GM06990 (cell line): ENCODE measurements at places on chromosomes 3 and 15.

DNA sequence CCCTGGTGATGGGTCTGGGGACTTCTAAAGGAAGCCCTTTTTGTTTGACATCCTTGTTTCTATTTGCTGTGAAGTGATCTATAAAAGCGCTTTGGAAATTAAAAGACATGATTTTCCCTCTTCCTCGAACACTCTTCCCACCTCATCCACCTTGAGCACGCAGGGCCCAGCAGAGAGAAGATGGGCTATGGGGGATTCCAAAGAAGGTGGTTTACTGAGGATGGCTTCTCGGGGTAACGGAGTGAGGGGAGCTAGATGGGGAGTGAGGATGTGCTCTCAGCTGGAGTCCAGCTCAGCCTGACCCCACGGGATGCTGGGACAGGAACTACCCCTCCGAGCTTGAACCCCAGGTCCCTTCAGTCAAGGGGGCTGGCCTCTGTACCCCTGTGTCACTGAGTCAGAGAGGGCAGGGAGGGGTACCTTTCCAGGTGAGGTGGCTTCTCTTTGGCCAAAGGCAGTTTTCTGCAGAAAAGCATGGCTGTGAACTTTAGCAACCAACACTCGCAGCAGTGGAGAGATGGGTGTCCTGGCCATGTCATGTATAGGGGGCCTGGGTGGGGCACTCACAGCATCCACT, 180.7 kb upstream of the SMAD3 start:
- DNase-seq, result no peak

- DNase-seq, result peak; percentile 93
Measured at GRCh38 chr3:4978966-4979427, 240 bp upstream of the BHLHE40 start.

GRCh38 chr15:45705510-45706473, 71.0 kb downstream of the SQOR start:
- peak; percentile 39 for DNase-seq

DNA sequence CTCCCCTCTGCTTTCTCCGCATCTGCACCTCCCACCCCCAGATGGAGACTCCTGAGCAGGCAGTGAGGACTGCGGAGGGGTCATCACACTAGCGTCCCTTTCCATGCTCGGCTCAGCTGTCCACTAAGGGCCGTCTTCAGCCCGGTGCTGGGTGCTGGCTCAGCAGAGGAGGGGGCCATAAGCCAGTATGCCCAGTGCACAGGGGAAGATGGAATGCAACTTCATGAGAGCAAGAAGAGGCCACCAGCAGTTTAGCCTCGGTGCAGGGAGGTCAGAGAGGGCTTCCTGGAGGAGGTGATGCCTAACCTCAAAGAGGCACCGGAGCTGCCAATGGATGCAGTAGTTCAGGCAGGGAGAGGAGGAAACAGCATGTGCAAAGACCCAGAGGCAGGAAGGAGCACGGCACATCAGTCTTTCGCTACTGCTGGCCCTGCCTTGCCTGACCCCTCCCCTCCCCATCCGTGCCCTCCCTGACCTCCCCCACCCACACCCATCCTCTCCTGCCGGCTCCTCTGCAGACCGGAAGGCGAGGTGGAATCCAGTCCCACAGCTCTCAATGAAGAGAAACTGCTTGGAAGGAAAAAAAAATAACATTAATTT, 15.2 kb upstream of the PLXND1 start:
- no peak for DNase-seq

DNA sequence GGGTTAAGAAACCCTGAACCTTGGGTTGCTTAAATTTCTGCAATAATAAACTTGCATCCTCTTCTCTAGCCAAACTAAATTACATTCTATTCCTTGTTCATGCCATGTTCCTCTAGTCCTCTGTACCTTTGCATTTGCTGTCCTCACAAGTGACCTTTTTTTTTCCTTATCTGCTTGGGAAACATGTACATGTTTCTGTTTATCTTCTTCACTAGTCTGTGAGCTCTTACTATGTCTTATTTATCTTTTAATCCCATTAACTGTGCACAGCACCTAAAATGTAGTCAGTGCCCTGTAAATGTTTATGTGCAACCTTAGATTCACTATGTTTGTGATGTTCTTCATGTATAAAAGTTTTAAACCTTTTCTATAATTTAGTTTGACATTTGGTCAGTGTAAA, 61.9 kb downstream of the REC114 start:
- no peak for DNase-seq

DNA sequence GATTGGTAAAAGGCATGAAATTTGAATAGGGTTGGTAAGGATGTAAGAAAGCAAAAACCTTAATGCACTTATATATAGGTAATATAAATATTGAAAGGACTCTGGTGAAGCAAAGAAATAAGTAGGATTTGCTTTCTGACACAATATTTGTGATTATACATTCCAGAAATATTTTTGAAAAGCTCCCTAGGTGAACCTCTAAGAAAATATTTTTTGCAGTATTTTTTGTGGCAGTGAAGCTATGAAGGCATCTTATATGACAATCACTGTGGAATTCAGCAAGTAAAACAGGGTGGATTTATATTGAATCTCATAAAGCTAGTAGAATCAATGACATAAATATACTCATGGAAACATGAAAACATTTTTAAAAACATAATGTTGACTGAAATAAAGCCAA, 119.6 kb upstream of the EPHA3 start:
- no peak for DNase-seq

- DNase-seq, result no peak
Measured at GRCh38 chr3:81931265-81932251, 170.1 kb upstream of the GBE1 start.

DNA sequence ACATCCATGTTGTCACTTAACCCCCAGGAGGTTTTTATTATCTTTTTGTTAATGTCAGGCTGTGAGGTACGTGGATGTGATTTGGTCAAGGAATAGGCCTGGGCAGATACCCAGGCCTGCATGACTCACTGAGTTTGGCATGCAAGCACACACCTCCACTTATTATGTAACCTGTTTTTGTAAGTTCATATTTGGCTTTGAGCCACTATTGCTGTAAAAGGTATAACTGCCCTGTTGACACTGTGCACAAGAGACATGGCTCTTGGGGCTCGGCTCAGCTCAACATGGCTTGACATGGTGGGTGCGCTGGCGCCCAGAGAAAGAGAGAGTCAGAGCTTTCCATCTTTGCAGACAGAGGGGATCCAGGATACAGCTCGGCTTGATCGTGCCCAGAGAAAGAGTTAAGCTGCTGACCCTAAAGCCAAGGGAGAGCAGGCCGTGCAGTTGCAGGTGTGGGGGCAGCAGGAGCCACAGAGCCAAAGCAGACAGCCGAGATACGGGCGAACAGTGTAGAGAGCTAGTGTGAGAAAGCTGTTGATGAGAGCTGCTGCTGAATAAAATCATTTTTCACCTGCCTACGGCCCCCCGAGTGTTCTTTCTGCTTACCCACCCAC, 67.9 kb upstream of the UNC13C start:
- DNase-seq, result no peak

DNA sequence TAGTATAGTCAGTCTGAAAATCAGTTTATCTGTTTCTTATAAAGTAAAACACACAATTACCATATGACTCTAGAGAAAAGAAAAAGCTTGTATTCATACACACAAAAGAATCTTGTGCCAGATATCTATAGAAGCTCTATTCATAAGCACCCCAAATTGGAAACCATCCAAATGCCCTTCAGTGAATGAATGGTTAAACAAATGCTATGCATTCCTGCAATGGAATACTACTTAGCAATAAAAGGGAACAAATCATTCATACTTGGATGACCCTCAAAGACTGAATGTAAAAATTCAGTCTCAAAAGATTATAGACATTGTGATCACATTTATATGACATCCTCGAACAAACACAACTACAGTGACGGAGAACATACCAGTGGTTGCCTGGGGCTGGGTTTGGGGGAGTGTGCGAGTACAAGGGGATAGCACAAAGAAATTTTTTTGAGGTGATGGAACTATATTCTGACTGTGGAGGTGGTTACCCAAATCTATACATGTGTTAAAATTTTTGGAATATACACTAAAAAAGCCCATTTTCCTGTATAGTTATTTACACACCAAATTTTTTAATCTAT, 680.6 kb downstream of the NTRK3 start:
- no peak for DNase-seq

DNA sequence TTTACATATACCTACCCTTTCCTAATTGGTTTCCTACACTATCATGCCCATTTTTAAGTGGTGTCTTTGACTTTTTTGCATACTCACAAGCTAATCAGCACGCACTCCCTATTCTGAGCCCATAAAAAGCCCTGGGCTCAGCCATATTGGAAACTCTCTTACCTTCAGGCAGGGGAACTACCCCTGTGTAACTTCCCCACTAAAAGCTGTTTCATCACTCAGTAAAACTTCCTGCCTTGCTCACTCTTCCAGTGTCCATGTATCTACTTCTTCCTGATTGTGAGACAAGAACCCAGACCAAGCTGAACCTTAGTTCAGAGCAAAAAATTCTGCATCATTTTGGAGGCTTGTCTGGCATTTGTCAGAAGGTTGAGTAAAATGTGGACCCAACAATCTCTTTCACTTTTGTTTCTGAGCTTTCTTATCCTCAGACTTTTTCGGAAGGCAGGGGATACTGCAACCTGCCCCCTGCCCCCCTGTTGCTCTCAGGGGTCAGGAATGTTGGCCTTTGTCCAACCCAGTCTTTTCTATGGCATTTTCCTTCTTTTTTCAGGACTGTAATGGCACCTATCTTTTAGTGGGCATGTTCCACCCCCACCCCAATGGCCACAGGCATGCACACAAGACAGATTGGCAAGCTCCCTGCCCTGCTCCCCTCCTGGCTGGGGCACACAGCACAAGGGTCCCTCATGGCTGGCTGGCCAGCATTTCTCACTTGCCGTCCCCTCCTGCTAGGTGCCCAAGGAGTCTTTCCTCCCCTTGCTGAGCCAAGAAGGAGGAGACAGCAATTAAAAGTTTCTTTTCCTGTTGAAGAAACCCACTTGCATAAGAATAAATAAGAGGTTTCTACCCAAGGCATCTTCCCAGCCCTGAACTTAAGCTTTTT, 26.3 kb upstream of the TMEM45A start:
- peak; percentile 13 for DNase-seq

DNA sequence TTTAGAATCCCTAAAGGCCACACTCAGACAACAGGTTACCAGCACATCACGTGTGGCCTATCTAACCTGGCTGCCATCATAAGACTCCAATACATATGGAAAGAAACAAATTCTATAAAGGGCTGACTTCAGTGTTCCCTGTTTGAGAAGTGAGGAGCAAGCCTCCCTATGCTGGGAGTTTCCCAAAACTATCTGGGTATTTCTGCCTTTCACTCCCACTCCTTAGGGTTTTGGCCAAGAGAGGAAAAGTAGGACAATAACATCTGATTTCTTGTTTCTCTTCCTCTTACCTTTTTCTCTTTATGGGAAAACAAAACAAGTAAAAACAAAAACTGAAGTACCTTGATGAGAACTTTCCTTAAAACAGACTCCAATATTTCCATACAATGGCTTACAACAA, 121.5 kb upstream of the COL8A1 start:
- no peak for DNase-seq

DNA sequence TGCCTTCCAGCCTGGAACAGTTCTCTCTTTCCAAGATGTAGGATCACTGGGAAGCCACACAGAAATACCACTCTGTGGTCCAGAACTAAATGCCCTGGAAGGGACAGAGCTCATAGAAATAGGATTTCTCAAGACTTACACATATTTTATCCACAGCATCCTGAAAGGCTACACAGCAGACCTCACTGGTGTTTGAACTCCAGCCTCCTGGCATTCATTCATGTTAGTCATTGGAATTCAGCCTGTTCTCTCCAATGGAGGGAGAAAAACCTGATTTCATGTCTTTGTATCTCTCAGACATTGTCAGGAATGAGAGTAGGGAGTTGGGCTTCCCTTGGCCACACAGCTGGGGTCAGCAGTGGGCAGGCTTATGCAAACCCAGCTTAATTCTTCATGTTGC, 121.1 kb upstream of the PPP2R3A start:
- DNase-seq, result no peak

GRCh38 chr3:66425032-66425431, 75.8 kb downstream of the LRIG1 start:
- no peak for DNase-seq

DNA sequence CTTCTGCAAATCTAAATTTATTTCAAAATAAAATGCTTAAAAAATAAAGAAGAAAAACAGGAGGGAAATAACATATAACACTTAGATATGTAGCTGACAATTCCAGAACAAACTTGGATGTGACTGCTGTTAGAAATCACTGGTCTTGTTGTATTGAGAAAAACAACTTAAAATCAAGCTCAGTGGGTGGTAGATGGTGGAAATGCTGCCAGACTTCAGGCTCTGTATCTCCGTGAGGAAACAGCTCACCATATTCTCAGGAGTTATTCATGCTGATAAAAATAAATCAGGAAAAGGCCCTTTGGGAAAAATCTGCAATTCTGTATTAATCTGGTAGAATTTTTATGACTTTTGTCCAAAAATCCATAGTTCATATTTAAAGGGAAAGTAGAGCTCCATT, 477.6 kb downstream of the RAP2B start:
- DNase-seq, result no peak

- no peak for DNase-seq
Measured at GRCh38 chr15:94379986-94380385, 148.6 kb downstream of the MCTP2 start.

DNA sequence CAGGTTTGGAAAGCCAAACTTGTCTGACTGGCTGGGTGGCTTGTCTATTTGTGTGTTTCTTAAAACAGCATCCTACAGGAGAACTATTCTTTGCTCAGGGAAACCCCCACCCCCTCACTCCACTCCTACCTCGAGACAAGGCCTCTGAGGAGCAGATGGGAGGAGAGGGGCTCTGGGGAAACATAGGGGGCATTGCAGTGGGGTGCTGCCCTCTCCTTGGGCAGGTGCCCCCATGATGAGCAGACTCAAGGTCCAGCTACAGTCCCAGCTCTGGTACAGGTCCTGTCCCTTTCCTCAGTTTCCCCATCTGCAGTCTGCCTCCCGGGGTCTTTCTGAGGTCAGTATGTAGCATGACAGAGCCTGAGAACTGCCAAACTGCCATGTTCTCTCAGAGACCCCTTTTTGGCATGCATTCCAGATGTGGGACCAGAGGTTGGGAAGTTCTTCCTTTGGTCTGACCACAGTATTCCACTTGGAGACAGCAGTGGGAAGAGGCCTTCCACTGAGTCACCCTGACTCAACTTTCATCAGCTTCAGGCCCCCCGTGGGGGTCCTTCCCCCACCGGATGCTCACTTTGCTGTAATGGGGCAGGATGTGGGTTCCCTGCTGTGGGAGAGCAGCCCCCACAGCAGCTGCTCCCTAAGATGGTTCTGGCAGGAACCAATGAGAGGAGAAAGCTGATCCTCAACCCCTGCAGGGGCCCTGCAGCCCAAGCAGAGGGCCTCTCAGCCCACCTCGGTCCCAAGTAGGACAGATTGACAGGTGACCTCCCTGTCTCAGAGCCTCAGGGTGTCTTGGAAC, 32.3 kb upstream of the CYP11A1 start:
- peak; percentile 80 for DNase-seq

GRCh38 chr3:72860846-72861245, 12.6 kb upstream of the SHQ1 start:
- DNase-seq, result no peak

- DNase-seq, result no peak
Measured at GRCh38 chr15:63490345-63491034, 13.9 kb upstream of the USP3 start.

DNA sequence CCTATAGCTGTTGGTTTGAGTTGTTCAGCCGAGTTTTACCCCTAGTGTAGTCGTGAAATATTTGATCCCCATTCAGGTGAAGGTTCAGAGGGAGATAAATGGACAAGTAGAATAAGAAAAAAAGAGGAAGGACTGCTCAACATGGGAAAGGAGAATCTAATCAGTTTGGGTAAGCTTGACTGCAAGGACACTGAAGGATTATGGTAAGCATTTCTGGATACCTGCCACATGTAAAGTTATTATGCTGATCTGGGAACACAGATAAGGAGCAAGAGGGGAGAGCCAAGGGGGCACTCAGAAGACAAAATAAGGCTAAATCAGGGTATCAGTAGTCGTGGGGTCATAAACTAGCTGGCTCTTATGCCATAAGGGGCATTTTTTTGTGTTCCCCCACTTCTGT, 49.9 kb downstream of the TFG start:
- no peak for DNase-seq
